ENCODE measurements at places on chromosomes 16 and 17. TPM values are rescaled to one million over a fixed set of nuclear protein-coding genes. Genes with fewer than 3 reads are reported as not detected.

DNA sequence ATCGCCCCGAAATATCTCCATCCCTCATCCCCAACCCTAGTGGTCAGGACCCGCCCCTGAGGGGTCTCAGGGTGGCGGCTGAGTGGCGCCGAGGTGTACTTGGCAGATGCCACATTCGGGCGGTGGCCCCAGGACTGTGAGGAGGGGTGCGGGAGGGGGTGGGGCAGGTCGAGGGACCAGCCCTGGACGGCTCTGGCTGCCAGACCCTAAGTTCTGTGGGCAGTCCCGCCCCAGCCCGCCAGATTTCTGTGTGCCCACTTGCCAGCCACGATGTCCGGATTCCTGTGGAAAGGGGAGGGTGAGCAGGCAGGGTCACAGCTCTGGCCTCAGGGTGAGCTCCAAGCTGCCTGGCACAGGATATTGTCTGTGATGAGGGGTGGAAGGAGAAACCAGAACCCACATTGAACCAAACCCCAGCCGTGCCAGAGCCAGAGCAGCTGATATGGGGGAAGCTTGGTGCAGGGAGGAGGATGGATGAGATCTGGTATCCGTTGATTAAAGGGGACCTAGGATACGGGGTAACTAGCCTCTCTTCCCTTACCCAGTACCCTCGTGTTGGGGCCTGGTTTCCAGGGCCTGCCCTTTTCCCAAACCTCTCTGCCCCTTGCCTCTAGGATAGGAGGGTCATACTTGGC is 1.1 kb upstream of the CHAD start:
- no peak for DNase-seq

- DNase-seq: no peak
Measured at GRCh38 chr16:49498666-49499413, 125.2 kb downstream of the C16orf78 start.

DNA sequence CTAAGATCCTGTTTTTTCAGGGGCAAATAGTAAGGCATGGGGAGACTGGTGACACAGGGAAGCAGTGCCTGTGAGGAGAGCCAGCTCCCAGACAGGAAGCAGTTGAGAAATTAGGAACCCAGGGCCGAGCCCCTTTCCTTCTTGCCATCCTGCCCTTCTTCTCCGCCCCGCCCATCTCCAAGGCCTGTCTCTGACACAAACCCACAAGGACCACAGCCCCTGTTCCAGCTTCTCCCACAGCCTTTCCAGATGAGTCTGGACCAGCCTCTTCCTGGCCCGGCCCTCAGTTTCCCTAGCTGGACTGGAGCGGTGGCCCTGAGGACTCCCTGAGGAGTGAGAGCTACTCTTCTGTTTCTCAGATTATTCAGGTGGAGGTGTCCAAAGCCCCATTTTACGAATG is 9.9 kb downstream of the CCDC102A start:
- DNase-seq: no peak

DNA sequence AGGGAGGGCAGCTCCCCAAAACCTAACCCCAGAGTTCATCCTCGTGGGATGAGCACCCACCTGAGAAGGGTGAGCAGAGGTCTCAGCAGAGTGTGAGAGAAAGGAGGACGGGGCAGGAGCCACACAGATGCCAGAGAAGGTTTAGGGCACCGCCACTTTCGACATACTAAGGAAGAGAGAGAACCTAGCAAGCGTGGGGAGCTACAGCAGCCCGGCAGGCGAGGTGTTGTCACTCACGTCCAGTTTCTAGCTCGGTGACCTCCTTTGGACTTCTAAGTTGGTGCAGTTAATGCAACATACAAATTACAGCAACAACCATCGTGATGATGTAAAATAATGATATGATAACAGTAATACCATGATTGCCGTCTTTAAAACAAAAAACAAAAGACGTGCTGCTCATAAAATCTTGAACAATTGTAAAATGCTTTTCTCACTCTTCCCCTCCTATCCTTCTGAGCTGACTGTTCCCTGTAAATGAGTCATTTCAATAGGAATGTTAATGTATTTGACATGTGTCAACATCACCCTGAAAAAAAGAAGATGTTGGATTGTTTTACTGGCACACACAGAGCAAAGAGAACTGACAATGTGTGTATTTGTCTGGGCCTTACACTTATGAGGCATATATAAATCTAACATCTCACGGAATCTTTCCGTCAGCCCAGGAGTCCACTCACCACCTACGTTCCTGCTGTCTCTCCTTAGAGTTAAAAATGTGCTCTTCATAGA is 158.2 kb upstream of the MAF start:
- DNase-seq: no peak

Gene EPN3
- total RNA-seq: not detected

Gene CDH3
- not detected for total RNA-seq

- peak; percentile 59 for DNase-seq
Measured at GRCh38 chr17:48546924-48547807, 2.3 kb upstream of the HOXB2 start.

DNA sequence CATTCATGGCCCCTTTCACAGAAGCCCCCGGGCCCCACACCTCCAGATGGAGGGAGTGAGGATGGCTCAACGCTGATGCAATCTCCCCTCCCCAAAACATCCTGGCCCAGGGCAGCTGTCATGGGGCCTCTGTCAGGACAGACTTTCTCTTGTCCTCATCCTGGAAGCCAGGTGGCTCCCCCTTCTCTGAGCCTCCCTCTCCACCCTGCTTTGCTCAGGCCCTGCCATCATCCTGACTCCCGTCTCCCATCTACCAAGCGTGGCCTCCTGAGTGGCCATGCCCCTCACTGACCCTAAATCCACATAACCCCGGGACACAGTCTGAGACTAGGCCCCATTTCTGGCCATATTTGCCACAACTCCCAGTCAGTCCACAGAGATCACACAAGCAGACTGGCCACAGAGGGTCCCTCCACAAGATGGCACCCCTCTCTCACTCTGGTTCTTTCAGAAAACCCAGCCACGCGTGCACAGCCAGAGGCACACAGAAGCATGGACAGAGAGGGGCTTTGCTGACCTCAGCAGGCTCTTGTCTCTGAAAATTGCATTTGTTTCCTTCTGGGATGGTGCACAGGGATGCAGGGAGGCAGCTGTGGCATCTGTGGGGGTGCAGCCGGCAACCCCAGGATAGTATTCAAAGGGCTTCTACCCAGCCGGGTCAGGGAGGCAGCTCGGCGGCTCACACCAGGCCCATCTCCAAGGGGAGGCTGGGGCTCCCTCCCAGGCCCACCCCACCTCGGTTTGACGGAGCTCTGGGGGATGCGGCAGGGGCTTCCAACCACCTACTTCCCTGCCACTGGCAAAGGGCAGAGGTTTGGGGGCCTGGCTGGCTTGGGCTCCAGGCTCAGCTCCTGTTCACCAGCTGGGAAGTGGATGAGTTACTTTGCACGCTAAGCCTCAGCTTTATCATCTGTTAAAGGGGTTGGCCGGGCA is 16.9 kb downstream of the DOC2B start:
- peak; percentile 54 for DNase-seq

DNA sequence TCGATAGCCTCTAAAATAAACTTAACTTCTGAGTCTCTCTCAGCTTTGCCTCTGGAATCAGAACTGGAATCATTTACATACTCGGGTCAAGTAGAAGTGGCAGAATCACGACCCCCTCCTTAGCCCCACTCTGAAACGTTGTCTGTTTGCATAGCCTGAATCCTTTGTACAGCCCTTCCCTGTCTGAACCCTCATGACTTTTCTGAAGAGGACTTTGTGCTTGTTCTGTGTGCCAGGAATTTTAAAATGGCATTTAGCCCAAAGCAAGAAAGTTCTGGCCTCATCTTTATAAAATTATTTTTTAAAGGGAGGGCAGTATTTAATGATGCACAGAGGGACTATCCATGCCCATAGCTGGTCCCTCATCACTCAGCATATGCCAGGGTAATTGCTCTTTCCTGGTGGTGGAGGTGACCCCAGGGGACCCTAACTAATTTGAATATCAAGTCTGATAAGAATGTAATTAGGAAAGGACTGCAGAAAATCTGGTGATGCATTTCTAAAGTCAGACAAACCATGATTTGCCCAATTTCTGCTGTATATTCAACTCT is 342.7 kb upstream of the TNRC6C start:
- no peak for DNase-seq

DNA sequence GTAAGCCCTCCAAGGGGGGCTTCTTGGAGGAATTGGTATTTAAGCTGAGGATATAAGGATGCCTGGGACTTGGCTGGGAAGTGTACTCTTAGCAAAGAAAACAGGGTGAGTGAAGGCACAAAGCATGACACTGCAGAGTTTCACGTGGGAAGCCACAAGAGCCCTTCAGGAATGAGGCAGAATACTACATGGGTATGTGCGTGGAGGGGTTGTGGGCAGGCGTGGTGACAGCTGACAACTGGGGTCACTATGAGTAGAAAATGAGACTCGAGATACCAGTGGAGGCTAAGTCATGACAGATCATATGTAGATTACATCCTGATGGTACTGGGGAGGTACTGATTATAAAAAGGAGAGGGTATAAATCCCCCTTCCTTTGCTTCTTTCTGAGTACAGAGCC is 78.1 kb upstream of the XYLT1 start:
- DNase-seq: no peak

DNA sequence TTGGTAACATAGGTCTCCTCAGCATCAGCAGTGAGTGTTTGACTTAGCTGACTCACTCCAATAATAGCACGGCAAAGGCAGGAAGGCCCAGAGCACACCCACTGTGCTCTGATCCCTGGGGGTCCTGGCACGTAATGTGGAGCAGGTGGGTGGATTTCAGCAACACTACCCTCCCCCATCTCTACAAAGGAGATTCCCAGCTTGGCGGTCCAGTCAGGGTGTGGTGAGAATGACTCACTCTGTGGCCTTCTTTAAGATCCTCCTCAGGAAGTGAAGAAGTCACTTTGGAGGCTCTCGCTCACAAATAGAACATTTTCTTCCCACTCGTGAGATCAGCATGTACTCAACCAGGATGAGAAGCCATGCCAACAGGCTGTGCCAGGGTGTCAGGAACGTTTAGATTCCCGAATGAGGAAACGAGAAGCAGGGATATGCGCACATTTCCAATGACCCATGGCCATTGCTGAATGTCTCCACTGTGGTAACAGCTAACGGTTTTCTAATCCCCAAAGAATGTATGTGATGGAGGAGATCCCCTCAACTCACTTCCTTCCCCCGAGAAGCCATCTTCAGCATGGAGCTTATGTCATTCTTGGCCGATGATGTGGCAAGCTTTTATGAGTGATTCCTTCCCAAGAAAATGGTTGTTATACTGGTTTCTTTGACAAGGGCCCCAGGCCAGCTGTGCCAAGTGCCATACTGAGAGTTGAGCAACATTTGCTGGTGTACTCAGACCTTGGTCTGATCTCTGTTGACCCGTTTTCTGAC is 365.2 kb downstream of the C16orf95 start:
- DNase-seq: peak; percentile 97

Gene DOC2B
- total RNA-seq: not detected

Gene NPIPB4
- 2.8 TPM for total RNA-seq

Gene SULT1A2
- total RNA-seq: not detected

DNA sequence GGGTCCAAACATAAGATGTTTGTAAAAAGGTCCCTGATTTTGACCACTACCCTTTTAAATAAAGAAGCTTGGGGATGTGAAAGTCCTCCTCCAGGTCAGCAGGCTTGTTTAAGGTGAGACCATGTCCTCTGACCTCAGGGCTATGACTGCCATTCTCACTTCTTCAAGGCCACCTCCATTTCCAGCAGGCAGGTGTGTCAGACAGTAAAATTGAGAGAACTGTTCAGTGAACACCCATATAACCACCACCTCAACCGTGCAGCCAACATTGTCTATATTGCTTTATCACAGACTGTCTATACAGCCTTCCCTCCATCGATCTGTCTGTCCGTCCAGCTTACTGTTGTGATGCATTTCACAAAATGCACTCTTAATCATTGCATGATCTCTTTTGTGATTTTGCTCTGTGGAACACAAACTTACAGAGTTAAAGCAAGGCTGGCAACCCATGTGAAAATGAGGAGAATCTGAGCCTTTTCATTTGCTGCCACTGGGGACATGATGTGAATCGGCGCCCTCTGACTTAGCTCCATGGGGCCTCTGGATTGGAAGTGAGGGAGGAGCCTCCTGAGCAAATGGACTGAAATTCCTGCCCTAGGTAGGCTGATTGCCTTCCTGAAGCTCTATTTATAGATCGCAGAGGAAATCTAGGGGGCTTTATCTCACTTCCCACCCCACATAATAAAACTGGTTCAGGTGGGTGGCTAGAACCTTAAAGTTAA is 53.8 kb downstream of the ZNRF1 start:
- no peak for DNase-seq

Gene KRT31
- total RNA-seq: not detected

Gene DDX52
- total RNA-seq: 26.7 TPM

GRCh38 chr17:410543-411401 is 58.2 kb upstream of the RPH3AL start:
- peak; percentile 57 for DNase-seq

GRCh38 chr17:18041776-18042175 is 2.6 kb downstream of the GID4 start:
- DNase-seq: peak; percentile 95

DNA sequence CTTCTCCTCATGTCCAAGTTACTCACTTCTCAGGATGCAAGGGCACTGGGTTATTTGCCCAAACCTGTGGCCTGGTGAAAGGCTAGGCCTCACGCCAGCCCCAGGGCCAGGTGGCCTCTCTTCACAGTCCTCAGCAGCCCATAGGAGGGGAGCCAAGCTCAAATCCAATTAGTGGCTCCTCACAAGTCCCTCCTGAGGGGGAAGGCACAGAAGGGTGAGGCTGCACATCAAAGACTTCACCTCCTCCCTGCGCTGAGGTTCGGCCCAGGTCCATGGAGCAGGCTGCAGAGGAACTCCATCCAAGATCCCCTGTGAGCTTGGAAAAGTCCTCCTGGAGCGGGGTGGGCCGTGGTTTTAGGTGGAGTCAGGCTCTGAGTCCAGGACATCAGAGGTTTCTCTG is 320.0 kb downstream of the FOXL1 start:
- DNase-seq: no peak

DNA sequence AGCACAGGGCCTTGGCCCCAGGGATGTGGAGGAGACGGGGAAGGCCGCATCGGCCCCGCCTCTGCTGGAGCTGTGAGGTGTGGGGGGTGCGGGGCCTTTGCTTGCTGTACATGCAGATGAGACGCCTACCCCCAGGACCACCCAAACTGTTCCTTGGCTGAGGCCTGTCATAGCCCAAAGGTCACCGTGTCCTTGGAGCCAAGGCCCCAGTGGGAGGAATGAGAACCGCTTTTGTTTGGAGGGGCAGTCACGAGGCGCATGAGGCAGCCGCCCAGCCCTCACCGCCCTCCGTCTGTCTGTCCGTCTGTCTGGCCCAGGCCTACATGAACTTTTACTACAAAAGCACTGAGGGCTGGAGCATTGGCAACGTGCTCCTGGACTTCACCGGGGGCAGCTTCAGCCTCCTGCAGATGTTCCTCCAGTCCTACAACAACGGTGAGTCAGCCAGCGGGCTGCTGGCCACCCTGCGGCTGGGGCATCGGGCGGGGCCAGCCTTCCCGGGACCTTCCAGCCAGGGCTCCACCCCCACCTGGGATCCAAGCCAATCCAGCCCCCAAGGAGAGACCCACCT is 8.8 kb downstream of the TAX1BP3 start:
- peak; percentile 95 for DNase-seq

DNA sequence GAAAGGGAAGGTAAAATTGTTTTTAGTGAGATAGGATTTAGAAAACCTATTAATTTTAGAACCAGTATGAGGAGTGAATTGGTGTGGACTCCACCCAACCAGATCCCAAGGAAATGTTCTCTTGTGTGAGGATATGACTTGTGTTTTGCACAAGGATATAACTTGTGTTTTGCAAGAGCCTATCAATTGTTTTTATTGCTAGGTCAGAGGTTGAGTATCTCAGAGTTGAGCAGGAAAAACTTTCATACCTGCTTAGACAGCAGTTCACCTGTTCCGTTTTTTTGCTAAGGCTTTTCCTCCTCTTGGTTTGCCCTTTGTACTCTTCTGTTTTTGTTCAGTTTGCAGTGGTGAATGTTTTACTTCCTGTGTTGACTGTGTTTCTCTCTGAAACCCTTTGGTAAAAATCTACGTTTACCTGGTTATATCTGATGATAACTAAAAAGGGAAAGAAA is 5.1 kb downstream of the NBR1 start:
- no peak for DNase-seq

Measured in GM23248 (cell line).